ENCODE measurements at places on chromosomes 7 and 10. TPM values are rescaled to one million over a fixed set of nuclear protein-coding genes. Genes with fewer than 3 reads are reported as not detected.

GRCh38 chr10:104683567-104683966 is 42.5 kb downstream of the SORCS3 start:
- no peak for DNase-seq

DNA sequence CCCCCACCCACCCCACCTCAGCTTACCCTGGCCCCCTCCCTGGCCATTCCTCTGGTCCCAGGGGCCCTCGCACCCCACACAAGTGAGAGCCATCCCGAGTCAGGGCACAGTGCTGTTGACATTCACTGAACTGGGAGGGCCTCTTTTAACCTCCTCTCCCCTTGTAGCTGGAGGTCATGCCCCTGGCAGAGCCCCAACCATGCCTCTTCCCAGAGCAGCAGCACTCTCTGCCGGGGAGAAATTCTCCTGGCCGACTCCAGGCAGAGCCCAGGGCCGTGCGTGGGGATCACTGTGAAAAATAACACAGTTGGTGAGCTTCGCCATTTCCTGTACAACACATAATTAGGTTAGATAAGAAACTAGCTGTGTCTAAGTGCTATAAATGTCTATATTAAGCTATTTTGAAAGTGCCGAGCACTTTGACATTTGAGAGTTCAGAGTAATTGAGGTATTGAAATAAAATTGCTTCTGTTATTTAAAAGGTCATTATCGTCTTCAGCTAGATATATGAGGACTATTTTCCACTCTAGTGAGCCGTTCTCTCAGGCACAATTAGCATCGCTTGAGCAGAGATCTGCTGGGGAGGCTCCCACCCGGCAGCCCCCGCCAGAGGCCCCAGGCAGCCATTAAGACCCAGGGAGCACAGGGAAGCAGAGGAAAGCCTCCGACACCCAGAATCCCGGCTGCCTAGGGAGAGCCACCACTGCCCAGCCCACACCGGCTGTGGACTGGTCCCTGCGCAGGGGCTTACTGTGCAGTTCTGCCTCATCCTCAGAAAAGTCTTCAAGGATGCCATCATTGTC is 62.4 kb upstream of the LRRC18 start:
- DNase-seq: no peak

GRCh38 chr7:66974986-66975590 is 20.3 kb downstream of the SBDS start:
- no peak for DNase-seq

- DNase-seq: no peak
Observed at GRCh38 chr7:36734731-36735130, 10.4 kb upstream of the AOAH start.

- DNase-seq: no peak
Observed at GRCh38 chr10:90530521-90530920, 327.3 kb downstream of the HTR7 start.

- no peak for DNase-seq
Observed at GRCh38 chr7:51961804-51962203, 645.2 kb upstream of the COBL start.

DNA sequence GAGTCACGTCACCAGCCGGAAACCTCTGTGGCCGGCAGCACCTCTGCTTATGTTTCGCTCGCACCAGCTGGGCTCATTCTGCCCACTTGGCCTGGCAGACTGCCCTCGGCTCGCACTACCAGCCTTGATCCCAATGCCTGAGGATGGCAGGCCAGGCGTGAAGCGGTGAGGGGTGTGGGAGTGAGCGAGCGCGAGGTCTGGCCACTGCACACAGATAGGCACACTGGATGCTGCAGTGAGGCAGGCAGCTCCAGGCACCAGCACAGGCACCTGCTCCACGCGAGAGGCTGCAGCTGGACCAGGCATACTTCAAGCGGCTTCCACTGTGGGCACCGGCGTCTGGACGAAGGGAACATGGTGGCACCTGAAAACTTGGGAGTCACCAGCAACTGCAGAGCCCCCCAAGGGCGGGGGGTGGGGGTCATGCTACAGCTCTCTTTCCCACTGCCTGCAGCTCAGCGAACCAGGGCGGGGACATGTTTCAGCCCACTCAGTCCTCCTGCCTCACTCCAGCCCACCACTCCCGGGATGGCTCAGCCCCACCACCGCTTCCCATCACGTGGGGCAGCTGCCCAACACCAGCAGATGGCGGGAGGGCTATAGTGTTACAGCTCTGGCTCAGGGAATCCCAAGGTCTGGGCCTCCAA is 5.4 kb upstream of the DMTF1 start:
- no peak for DNase-seq

DNA sequence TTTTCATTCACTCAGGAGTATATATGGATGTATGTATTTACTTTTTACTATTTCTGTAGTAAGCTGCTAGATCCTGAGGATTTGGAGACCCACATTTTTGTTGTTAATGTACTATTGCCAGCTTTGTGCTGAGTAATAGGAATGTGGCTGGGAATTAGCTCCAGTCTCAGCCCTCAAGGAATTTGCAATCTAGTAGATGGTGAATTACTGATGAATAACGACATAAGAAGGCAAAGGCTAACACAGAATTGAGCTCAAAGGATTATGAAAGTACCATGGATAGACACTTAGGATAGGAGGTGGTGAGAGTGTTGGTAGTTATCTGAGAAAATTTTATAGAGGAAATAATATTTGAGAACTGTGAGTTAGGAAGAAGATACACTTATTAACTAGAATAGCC is 19.9 kb downstream of the CASD1 start:
- no peak for DNase-seq

DNA sequence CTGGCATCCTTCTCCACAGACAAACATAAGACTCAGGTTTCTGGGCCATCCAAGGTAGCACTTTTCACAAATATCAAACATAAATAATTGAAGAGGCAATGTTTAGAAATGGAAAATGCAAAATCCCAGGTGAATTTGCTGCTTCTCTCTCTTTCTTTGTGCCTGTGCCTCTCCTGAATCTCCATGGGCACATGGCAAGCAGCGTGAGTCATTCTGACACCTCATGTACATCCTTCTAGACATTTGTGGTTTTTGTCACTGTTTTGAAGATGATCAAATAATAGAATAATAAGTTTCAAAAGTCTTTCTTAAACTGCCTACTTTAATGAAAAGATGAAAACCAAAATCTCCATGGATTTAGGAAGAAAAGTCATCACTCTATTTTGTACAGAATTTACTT is 60.3 kb upstream of the RAB11FIP2 start:
- DNase-seq: no peak

GRCh38 chr10:20767028-20767427 is 130.1 kb downstream of the NEBL start:
- no peak for DNase-seq

DNA sequence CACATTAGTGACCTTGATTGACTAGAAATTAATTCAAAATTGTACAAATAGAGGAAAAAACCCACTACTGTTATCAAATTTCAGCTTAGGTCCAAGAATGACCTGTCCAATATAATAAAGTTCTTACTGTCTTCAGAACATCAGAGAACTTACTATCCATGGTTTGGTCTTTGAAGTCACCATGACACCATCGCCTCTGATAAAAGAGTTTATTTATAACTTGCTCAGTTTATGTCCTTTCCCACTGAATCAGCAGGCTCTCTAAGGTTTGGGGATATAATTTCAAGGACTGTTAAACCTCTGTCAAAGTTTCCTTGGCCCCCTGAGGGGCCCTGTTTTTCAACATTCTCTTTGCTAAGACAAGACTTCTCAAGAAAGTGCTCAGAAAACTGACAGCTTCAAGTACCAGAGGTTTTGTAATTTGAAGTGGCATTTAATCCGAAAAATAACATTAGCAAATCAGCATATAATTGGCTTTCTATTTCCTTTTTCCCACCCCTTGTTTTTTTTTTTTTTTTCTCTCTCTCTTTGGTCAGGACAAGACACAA is 191.7 kb upstream of the FERD3L start:
- DNase-seq: no peak

DNA sequence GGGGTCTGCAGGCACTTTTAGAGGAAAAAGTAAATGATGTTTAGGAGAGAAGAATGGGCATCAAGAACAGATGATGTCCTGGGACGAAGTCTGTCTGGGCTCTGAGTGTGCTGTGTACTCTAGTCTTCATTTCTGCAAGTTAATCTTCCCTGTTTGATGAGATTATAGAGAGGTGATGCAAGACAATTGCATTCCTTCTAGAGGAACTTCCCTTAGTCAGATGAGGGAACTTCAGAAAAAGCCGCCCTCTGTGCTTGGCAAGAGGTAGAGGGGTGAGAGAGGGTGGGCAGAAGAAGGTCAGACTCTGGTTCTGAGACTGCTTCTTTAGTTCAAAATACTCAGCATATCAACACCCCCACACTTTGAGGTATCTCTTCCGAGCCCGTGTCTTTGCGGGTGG is 797.9 kb downstream of the LRMDA start:
- DNase-seq: no peak

DNA sequence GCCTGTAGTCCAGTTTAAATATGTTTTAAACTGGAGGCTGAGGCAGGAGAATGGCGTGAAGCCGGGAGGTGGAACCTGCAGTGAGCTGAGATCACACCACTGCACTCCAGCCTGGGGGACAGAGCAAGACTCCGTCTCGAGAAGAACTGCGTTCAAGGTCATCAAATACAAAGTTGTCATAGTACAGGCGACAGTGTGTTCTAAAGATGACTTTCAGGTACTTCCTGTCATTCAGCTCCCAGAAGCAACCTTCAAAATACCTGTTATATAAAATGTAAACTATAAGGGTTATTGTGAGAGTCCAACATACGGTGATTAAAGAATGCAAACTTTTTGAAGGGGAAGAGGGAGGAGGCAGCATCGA is 8.7 kb downstream of the MPP7 start:
- peak; percentile 23 for DNase-seq

GRCh38 chr10:75887369-75887768 is 455.9 kb downstream of the LRMDA start:
- no peak for DNase-seq

- DNase-seq: no peak
Observed at GRCh38 chr10:34454590-34455261, 360.4 kb downstream of the PARD3 start.

DNA sequence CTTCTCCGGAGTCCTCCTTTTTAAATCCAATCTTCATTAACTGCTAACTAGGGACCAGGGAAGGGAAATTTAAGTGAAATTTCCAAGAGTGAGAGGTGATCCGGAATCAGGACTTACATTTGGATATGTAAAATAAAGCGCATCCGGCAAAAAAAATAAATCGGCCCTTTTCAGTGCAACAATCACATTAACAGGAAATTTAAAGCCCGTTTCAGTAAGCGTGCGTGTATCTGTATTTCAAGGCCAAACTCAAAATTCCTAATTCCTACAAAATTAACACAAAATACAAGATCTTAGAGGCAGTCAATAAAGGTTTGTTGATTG is 771 bp downstream of the DNAJC9 start:
- peak; percentile 31 for DNase-seq

DNA sequence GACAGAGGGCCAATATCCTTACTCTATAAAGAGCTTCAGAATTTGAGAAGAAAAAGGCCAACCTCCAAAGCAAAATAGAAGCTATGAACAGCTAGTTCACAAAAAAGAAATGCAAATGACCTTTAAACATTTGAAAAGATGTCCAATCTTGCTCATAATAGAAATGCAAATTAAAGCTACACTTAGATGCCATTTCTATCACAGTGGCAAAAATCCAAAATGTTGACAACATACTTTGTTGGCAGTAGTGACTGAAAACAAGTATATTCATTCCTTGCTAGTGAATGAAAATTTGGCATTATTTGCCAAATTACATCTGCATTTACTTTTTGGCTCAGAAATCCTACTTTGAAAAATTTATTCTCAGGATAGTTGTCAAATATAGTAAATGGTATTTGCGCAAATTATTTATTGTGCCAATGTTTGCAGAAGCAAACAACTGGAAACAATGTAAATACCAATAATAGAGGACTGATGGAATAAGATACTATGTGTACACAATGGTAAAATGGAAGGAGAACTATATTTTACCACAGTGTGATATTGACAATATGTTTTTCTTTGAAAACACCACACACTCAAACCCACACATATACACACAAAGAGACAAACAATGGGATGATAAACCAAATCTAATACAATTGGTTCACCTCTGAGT is 9.4 kb downstream of the TMEM106B start:
- DNase-seq: no peak

DNA sequence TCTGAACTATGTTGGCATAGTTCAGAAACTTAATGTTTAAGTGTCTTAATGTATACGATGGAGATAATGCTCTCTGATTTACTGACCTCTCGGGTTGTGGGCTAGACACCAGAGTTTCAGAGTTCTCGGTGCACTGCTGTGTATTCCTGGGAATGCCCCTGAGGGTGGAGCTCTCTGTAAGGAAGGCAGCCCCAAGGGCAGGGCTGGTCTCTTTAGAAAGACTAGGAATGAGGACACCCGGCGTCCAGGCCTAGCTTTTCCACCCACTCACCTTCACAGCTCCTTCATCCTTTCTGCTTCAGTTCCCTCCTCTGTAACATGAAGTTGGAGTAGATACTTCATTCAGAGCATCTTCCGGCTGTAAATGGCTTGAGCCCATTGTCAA is 536.6 kb upstream of the GALNT17 start:
- DNase-seq: no peak

DNA sequence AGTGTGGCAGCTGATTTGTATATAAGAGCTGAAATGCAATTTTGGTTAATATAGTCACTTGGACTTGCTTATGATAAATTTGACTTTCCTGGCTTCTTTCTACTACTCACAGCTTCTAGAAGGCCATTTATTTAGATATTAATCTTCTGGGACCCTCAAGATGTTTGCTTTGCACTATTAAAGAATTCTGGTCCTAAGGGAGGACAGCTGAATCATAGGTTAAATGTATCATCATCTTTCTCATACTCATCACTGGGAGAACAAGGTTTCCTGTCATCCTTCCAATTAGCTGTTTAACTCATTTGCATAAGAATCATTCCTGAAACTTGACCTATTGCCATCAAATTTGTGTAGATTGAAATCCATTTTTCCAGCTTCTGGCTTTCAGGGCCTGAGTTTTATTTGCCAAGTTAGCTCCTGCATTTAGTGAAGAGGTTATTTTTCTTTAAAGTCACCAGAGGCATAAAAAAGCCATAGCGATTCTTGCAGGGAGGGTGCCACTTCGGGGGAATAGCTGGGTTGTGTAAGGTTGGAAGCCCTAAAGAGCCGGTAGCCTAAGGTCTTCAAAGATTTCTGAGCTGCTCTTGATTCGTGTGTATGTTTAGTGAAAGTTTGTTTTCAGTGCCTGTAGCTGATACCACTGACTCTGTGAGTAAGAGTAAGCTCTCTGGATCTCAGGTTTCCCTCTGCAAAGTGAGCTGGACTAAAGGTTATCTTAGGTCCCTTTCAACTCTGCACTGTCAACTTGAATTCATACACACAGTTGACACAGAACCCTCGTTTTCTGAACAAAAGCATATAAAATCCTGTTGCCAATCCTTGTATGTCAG is 4.3 kb downstream of the MAP3K8 start:
- no peak for DNase-seq

Gene CDNF
- 2.2 TPM for total RNA-seq

Gene KLLN
- total RNA-seq: 0.73 TPM

Gene RPEL1
- not detected for total RNA-seq

Gene CTTNBP2
- not detected for total RNA-seq

Gene LAMB1
- not detected for total RNA-seq

Gene FGL2
- total RNA-seq: 44.5 TPM

Measured in natural killer cell (primary cell).